ENCODE measurements at places on chromosomes 7 and 10. TPM values are rescaled to one million over a fixed set of nuclear protein-coding genes. Genes with fewer than 3 reads are reported as not detected.

The ANKRD22 gene
- total RNA-seq, result not detected

The SFMBT2 gene
- total RNA-seq, result 1.7 TPM

The SPAM1 gene
- not detected for total RNA-seq

The ZNF22 gene
- 21.2 TPM for total RNA-seq

The CLEC2L gene
- total RNA-seq, result not detected

The PALD1 gene
- total RNA-seq, result 0.32 TPM

The MSMB gene
- total RNA-seq, result not detected

The GNGT1 gene
- total RNA-seq, result not detected

The AOC1 gene
- not detected for total RNA-seq

DNA sequence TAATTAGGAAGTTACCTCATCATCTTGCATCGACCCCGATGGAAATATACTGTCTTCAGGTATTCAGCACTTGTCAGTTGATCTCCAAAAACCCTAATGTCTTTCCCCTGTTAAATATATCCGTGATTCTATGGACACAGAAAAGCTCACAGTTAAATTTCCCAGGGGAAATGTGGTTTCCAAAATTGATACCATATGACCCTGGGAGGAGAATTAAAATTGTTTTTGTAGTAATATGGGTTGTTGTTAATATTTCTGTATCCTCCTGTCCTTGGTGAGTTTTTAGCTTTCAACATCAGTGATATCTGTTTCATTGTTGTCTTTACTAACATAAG lies 132.1 kb downstream of the CELF2 start:
- DNase-seq, result no peak

DNA sequence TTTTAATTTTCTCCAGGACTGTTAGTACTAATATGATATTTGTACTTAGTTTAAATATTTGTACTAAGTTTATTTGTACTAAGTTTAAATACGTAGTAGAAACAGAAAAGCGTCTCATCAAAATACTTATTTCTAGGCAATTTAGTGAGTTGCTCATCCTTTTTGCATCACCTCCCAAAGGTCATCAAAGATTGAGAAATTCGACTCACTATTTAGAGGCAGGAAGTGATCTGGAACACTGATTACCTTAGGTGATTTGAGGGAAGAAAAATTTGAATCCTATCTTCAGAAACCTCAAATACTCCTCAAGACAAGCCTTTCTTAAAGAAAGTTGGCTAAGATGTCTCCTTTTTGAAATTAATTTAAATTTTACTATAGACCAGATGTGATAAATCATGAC lies 14.5 kb downstream of the WNT16 start:
- peak; percentile 38 for DNase-seq

- no peak for DNase-seq
Measured at GRCh38 chr10:86329093-86329710, 37.4 kb downstream of the GRID1 start.

- DNase-seq, result no peak
Measured at GRCh38 chr7:77811516-77812289, 13.1 kb downstream of the PHTF2 start.

GRCh38 chr10:92027141-92027540 lies 103.6 kb downstream of the BTAF1 start:
- no peak for DNase-seq

DNA sequence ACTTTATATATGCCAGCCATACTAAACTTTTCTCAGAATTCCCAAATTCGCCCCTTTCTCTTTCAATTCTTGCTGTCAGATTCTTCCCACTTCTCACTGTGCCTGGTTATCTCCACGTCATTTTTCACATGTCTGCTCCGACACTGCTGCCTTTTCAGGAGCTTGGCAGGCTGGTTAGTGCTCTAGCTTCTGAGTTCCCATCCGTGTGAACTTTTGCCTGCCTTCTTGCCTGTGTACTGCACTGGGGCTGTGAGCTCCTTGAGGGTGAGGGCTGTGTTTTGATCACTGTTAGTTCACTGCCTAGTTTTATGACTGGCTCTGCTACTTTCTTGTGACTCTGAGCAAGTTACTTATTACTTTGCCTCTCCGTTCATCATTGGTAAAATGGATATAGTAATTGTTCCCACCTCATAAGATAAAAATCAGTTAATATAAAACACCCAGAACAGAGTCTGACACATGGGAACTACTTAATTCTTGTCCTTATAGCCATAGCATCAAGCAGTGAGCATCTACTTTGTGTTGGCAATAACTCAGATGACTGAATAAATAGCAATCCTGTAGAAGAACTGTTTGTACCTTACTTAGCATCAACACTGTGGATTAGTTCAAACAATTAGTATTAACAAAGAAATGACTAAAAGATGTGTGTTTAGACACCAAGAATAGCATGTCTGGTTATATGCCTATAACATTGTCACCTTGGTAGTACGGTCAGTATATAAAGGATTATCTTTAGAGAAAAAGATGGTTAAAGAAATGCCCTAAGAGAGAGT lies 5.5 kb downstream of the GSTO1 start:
- DNase-seq, result peak; percentile 35

GRCh38 chr7:66505531-66506451 lies 122.9 kb upstream of the KCTD7 start:
- peak; percentile 25 for DNase-seq

DNA sequence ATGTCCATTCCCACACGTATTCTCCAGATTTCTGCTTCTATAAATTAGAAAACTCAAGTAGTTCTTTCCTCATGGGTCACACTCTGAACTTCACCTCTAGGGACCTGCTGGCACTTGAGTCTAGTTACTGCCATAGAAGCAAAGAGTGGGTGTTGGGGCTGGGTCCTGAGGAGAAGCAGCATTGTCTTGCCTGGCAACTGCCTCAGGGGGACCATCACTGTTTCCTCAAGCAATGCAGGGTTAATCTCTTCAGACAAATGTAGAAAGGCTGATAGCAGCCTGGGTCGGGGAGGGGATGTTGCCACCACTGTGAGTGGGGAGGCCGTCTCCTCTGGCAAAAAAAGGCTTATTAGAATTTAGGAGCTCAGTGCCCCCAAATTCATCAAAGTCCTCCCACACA lies 20.2 kb upstream of the PAPSS2 start:
- no peak for DNase-seq

GRCh38 chr10:84084342-84084741 lies 55.0 kb upstream of the GHITM start:
- DNase-seq, result peak; percentile 11

DNA sequence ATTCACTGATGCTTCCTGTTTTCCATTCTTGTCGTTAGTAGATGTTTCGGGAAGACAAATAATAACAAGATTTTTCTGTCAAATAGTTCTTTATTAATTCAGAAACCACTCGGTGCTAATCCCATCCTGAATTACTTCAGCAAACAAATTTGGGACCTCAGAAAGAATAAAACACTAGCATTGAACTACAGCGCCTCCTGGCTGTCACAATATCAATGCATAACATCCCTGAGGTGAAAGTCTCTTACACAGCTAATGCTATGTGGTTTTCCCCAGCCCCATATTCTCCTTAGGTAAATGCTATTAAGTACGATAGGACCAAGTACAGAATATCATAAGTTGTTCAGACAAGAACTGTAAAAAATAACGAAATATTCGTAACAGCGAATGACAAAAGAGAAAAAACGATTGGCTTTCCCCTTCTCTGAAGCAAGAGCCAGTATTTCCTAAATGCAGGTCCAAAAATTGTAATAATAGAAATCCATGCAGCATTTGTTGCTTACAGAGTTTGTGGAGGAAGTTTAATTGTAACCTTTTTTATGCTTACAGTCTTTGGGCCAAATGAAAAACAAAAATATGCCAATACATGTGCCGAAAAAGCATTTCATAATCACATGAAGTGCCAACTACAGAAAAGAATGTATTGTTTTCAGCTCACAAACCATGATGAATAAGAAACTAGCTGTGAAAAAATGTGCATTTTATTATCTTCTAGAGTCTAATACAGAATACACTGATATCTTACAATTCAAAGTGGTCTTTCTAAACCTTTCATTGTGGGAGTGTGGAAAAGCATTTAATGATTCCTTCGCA lies 47.3 kb downstream of the MYPN start:
- DNase-seq, result peak; percentile 77

GRCh38 chr7:116173051-116174028 lies 37.0 kb upstream of the TES start:
- peak; percentile 78 for DNase-seq

DNA sequence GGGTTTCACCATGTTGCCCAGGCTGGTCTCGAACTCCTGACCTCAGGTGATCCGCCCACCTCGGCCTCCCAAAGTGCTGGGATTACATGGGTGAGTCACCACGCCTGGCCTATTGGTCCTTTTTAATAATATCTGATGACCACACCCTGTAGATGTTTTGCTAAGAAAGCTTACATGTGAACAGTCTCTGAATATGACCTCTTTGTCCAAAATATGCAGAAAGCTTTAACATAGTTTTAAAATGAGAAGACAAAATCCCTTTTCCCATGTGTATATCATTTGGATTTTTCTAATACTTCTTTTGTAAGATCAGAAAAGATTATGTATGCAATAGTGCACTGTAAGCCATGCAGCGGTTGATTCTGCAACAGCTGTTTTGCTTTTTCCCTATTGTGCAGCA lies 38.5 kb downstream of the MCU start:
- DNase-seq, result peak; percentile 46

DNA sequence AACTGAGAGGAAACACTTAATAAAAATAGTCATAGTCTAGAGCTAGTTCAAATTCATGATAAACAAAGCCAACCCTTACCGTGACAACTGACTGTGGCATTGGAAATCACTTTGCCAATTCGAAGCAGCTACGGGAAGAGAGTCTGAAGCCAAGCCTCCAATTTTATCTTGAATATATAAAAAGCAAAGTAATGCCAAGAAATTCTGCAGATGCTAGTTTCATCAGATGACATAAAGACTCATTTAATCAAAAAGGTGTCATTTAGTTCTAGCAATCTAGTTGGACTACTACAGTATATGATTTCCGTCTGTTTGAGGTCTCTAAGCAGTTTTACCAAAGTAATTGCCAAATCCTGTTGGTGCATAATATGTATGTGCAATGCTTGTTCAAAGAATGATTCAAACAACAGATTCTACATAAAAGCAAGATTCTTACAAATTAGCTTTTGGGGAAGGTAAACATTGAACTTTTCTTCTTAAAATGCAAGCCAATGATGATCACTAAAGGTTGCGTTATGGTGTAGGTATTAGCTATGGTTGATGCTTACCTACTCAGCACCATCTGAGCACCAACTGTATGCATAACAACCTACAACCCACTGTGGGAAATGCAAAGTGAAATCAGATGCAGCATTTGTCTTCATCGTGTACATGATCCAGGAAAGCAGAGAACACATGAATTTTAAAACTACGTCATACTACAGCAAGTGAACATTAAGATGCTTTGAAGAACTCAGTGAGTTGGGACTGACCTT lies 2.8 kb downstream of the FAM171A1 start:
- no peak for DNase-seq

- DNase-seq, result no peak
Measured at GRCh38 chr7:157506268-157506667, 169.5 kb downstream of the DNAJB6 start.

DNA sequence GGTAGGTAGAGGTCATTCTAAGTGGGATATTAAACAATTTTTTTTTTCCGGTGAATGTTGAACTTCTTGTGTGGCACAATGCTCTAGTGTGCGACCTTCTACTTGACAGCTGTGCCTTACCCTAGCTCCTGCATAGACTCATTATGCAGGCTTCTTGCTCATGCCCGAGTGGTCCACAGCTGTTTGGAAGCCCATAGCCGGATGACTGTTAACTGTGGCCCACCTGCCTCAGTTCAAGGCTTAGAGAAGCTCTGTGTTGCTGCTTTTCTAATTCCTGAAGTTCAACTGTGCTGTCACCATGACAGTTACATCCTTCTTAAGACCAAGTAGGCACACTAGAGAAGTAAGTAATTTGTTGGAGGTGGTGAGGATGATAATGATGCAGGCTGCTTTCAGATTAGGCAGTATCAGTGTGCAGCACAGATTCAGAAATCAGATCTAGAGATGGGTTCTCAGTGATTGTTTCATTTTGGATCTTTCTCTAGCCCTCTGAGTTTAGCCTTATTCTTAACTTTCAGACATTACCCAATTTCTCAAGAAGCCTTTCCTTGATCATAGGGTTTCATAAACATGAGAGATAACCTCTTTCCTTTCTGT lies 278.4 kb downstream of the PHF14 start:
- DNase-seq, result no peak

DNA sequence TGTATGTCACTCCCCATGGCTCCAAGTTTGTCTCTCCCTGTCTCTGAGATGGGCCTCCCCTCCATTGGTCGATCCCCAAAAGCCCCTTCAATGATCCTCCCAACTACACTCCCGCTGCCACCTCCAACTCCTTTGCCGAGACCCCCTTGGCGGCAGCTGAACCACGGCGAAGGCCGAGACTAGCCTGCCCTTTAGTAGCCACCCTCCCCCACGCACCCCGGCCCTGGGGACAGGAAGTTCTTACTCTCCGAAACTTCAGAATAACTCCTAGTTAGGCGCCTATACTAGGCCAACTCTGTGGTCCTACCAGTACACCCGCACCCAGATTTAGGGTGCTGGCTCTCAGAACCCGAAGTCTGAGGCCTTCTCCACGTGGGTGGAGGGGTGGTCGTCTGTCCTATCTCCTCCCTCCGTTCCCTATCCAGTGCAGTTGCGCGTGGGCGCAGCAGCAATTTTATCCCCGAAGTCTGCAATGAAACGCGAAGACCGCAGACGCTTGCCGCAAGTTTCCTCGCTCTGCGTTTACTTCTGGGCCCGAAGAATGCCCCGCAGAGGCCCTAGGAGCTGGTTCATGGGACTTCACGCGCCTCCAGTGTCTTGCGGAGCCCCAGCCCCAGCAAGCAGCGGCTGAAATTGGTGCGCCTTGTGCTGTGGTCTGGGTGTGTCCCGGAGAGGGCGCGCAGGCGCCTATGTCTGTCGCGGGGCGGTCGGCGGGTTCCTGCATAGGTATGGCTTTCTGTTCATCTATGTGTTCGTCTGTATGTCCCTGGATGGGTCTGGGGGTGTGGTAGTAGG lies 82.6 kb upstream of the SLF2 start:
- DNase-seq, result no peak

- no peak for DNase-seq
Measured at GRCh38 chr10:4453950-4454349, 372.1 kb upstream of the AKR1E2 start.

- no peak for DNase-seq
Measured at GRCh38 chr10:73810358-73810734, 1.1 kb downstream of the NDST2 start.

DNA sequence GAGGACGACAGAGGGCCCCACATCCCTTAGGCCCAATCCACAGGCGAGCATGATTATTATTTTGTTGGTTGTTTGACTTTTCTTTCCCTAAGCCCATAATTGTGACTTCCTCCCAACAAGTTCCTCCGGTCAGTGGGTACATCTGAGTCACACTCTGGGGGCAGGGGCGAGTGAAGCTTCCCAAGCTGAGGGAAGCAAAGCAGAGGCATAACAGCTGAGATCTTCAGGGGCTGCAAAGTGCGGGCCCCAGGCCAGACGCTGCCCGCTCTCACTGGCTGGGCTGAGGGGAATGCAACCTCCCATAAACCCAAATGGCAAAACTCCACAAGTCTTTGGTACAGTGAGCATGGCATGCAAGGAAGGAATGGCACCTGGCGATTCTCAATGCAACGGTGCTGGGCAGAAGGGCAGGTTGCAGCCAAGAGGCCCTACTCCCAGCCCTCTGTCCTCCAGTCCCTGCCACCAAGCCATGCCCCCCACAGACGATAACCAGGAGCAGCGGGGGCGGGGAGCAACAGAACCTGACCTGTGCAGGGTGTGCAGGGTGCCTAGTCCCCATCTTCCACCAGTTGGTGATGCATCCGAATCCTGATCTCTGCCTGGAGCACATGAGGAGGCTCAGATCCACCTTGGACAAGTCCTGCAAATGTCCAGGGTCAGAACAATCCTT lies 25.3 kb downstream of the TNS3 start:
- peak; percentile 75 for DNase-seq
